ENCODE measurements at places on chromosomes 3 and 15.

GRCh38 chr3:52396011-52396906 lies 48.6 kb downstream of the SEMA3G start:
- no peak for DNase-seq

DNA sequence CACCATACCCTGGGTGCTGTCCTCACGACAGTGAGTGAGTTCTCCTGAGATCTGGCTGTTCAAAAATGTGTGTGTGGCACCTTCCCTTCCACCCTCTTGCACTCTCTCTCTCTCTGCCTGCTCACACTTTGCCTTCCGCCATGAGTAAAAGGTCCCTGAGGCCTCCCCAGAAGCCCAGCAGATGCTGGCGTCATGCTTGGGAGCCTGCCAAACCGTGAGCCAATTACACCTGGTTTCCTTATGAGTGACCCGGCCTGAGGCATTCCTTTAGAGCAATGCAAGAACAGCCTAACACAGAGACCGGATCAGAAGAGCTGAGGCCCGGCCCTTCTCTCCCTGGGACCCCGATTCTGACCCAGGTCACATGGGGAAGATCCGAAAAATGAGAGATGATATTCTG lies 15.4 kb downstream of the TMEM44 start:
- DNase-seq: no peak

DNA sequence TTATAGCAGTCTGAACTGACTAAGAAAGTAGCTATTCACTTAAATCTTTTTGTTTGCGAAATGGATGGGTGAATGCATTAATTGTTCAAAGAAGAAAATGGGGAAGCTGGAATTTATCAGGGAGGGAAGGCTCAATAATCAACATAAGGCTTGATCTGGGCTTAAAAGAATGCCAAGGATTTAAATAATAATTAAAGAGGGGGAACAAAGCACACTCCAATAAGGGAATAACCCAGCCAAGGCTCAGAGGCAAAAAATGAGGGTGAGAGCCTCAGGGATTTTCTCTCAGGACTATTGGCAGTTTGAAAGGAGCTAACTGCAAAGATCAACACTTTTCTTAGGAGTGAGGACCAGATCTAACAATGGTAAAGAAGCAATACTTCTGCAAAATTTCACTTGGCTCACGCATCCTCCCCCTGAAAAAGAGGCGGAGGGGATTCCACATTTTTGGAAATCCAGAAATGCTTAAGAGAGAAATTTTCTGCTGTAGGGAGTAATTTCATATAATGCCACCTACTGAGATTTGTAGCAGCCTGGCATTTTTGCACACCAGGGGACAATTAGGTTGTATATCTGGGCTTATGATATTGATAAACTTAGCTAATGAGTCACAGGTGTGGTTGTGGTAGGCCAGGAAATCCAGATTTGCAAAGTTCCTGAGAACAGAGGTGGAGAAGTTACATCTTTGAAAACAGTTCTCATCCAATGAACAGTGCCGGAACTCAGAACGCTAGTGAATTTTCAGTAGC lies 405.1 kb downstream of the TUSC7 start:
- no peak for DNase-seq

DNA sequence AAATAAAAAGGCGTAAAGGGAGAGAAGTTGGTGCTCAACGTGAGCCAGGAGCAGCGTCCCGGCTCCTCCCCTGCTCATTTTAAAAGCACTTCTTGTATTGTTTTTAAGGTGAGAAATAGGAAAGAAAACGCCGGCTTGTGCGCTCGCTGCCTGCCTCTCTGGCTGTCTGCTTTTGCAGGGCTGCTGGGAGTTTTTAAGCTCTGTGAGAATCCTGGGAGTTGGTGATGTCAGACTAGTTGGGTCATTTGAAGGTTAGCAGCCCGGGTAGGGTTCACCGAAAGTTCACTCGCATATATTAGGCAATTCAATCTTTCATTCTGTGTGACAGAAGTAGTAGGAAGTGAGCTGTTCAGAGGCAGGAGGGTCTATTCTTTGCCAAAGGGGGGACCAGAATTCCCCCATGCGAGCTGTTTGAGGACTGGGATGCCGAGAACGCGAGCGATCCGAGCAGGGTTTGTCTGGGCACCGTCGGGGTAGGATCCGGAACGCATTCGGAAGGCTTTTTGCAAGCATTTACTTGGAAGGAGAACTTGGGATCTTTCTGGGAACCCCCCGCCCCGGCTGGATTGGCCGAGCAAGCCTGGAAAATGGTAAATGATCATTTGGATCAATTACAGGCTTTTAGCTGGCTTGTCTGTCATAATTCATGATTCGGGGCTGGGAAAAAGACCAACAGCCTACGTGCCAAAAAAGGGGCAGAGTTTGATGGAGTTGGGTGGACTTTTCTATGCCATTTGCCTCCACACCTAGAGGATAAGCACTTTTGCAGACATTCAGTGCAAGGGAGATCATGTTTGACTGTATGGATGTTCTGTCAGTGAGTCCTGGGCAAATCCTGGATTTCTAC lies at the start of gene RARB:
Gene RARB, plus strand, starts transcription at position 322 of the 847 bp plus-strand sequence. Its CDS starts 469 bp downstream, at position 791.
- DNase-seq: peak; percentile 94

DNA sequence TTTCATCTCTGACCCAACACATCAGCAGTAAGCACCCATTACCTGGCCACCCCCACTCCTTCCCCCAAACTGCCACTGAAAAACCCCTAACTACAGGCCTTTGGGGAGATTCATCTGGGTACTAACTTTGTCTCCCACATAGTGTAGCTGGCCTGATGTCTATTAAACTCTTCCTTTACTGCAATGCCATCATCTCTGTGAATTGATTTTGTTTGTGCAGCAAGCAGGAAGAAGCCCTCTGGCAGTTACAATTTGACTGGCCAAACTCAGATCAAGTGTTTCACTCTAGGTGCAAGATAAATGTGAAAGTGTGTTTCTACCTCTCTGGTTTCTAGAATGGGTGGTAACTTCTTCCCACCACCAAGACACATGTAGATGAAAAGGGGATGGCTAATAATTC lies 26.7 kb upstream of the OR5K4 start:
- DNase-seq: no peak

DNA sequence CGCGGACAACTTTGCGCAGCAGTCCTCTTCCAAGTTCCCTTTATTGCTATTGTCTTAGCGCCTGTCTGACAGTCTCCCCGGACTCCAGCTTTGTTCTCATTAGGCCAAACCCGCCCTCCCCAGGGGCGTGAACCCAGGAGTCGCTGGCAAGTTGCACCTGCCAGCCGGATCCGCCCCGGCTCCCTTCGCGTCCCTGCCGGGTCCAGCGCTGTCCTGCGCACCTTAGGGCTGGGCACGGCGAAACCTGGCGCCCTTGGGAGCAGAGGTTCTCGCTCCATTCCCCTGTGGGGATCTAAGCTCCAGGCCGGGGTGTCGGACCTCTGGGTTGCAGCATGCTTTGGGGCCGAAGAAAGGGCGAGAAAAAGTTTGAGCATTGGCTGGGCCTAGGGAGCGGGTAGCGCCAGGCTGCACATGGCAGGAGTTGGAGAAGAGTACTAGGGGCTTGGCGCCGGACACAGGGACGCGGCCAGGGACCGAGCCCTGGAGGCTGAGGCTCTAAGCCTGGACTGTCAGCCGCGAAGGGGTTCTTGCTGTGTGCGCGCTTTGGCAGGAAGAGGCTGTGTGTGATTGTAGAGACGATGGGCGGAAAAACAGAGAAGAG lies 335.1 kb upstream of the THRB start:
- peak; percentile 34 for DNase-seq

GRCh38 chr3:194675081-194675640 lies 3.2 kb upstream of the LSG1 start:
- no peak for DNase-seq

- no peak for DNase-seq
These were observed 17.1 kb downstream of the CCDC13 start for GRCh38 chr3:42755681-42756578.

DNA sequence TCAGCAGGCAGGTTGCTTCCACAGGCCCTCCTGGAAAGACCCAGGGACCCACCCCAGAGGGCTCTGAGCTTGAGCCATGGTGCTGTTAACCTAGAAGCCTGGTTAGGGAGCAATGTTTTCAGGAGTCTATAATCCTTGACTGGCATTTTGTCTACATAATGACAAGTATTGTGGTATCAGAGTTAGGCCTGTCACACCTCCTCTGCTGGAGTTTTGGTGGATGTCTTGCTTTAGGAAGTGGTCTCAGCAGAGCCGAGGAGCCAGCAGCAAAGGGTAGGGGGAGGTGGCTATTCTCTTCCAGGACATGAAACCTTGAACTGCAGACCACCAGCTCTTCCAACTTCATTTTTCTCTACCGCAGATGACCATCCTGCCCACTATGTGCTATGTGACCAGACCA lies 76.1 kb downstream of the CLSTN2 start:
- no peak for DNase-seq

DNA sequence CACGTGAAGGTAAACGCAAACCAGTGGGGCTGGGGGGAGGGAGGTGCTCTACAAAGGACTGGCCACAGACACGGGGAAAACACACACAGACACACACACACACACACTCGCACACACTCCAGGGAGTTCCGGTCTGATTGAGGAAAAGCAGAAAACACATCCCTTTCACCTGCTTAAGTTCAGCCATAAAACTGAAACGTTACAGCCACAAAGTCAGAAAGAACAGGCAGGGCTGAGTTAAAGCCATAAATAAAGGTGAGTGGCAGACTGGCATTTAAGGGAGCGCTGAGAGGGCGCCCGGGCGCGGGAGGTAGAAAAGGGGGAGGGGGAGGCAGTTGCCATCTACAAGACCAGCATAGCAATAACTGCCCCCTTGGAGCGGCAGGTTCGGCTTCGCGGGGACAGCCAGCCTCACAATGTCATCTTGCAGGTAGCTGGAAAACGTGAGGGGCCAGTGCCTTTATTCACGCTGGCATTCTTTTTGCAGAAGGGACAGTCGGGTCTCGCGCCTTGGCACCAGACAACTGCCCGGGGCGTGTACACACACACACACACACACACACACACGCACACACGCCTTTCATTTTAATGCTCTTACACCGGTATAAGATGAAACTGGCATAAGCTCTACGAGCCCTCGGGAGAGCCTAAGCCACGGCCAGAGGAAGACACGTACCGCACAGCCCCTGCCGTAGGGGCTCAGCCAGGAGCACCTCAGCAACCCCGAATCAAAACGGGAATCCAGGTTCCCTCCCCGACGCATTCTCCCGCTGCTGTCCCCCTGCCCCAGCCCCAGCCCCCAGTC lies 866 bp downstream of the TNIK start:
- DNase-seq: peak; percentile 36

- DNase-seq: no peak
These were observed 28.6 kb upstream of the KBTBD12 start for GRCh38 chr3:127886231-127886955.

DNA sequence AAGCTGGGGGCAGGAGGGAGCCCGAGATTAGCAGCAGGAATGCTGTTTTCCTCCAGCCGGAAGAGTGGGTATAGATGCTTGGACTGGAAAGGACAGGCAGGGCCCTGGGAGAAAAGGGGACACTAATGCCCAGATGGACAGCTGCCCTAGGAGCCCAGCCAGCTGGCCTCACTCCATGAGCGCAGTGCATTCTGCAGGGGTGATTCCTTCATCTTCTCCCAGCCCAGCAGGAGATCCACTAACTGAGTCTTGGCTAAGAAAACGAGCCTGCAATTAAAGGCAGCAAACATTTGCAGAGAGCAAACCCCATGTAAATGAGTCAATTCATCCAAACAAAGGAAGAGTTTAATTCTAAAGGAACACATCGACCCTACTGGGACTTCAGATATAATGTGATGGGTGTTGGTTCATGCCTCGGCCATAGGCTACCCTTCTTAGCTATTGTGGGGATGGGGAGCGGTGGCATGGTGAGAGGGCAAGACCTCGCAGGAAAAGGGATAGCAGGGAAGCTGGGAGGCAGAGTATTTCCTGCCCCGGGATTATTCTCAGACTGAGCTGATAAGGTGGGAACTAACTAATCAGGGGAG lies 13.3 kb upstream of the MINAR1 start:
- no peak for DNase-seq

DNA sequence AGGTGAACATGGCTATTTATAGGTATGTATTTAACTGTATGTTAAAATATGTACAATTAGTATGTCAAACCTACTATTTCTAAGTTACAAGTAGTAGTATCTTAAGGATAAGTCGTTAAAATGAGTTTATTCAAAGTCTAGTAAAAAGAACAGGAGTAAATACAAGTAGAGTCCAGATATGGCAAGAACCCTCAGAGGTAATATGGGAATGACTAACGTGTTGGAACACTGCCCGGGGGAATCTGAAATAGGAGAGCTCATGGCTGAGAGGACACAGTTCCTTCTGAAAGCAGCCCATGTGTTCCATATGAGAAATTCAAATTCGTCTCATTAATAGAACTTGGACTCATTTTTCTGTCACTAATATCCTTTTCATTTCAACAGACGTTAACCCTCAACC lies 158.8 kb downstream of the CLSTN2 start:
- peak; percentile 87 for DNase-seq

GRCh38 chr3:197511853-197512635 lies 43.7 kb downstream of the BDH1 start:
- DNase-seq: no peak

DNA sequence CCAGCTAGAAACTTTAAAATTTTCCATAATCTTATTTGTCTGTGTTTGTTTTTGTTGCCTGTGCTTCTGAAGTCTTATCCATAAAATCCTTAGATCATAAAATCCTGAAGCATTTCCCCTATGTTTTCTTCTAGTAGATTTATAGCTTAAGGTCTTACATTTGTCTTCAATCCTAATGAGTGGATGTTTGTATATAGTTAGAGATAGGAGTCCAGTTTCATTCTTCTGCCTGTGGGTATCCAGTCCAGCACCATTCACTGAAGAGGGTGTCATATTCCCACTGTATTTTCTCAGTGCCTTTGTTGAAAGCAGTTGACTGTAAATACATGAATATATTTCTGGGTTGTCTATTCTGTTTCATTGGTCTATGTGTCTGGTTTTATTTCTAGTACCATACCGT lies 44.8 kb upstream of the SPSB4 start:
- no peak for DNase-seq

DNA sequence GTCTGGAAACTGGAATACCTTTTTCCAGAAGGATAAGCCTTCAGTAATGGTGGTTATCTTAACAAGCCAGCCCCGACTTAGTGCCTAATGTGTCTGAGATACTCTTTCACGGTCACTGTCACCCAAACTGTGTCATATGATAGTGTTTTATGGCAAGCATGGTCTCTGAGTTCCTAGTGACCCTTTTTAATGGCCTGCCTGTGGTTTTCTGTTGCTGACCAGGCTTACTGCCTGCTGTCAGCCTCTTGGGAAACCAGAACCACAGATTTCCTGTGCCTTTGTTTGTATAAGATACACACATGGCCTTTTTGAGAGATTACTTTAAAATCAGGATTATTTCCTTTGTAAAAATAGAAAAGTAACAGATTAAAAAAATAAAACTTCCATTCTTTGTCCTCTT lies 22.4 kb downstream of the HPS3 start:
- no peak for DNase-seq

- DNase-seq: no peak
These were observed 492.7 kb downstream of the AGBL1 start for GRCh38 chr15:86572368-86572841.

GRCh38 chr15:49831206-49831965 lies 210.5 kb downstream of the DTWD1 start:
- no peak for DNase-seq

DNA sequence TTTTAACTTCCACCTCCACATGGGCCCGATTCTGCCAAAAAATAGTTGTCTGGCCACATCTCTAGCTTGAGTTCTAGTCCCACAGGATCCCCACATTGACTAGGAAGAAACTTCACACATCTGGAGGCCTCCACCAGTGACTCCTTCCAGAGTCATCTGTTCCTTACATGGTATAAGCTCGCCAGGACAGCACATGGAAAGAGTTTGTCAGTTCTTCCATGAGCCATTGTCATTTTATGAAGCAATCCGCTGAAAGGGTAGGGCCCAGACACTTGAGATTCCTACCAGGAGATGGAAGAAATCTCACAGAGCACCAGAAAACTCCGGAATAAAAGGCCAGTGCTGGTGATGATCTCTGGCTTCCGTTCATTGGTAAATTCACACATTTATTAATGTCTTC lies 350.5 kb upstream of the ICE2 start:
- peak; percentile 54 for DNase-seq

Data from muscle of arm (tissue), 14 donors.